Suprapubic skin (tissue), 4 donors: ENCODE measurements at places on chromosomes 5 and 9. TPM values are rescaled to one million over a fixed set of nuclear protein-coding genes. Genes with fewer than 3 reads are reported as not detected.

ADAMTS6 gene
- 1.7 TPM for total RNA-seq

MYOZ3 gene
- not detected for total RNA-seq

PIP5KL1 gene
- 5.8 TPM for total RNA-seq

SPATA31E1 gene
- not detected for total RNA-seq

RMRP gene
- 14,686 TPM for total RNA-seq

CNTNAP3B gene
- 33.0 TPM for total RNA-seq

OGN gene
- 2.4 TPM for total RNA-seq

STK32A gene
- total RNA-seq = 27.4 TPM

TXNDC8 gene
- not detected for total RNA-seq

SH3RF2 gene
- total RNA-seq = 129 TPM

TMEFF1 gene
- total RNA-seq = 0.32 TPM

HSPA4 gene
- total RNA-seq = 48.5 TPM

TMEM232 gene
- 1.9 TPM for total RNA-seq

SGTB gene
- 3.8 TPM for total RNA-seq

ADAMTSL1 gene
- total RNA-seq = 2.3 TPM

CAVIN4 gene
- total RNA-seq = 0.16 TPM

DNAH5 gene
- total RNA-seq = 0.13 TPM

PCDHA12 gene
- total RNA-seq = 0.85 TPM

SYNPO gene
- 3.3 TPM for total RNA-seq

CD274 gene
- 1.6 TPM for total RNA-seq

MED27 gene
- 18.2 TPM for total RNA-seq

FAM153A gene
- total RNA-seq = 8.1 TPM

AHRR gene
- total RNA-seq = 3.0 TPM

CMYA5 gene
- total RNA-seq = 8.1 TPM

C9orf153 gene
- not detected for total RNA-seq

RAB3C gene
- total RNA-seq = 0.24 TPM

IL17B gene
- total RNA-seq = not detected

LHX3 gene
- total RNA-seq = 0.26 TPM

KIAA1958 gene
- total RNA-seq = 10.2 TPM

SNX24 gene
- total RNA-seq = 24.6 TPM

ARL14EPL gene
- total RNA-seq = not detected

DMRT1 gene
- total RNA-seq = not detected

CCDC192 gene
- 2.0 TPM for total RNA-seq

IL13 gene
- not detected for total RNA-seq

NME5 gene
- total RNA-seq = 1.1 TPM

BAAT gene
- total RNA-seq = 2.3 TPM

ADRB2 gene
- 68.8 TPM for total RNA-seq

PCA3 gene
- total RNA-seq = not detected

ARHGAP26 gene
- total RNA-seq = 28.7 TPM

EQTN gene
- 0.97 TPM for total RNA-seq

TYRP1 gene
- total RNA-seq = 250 TPM

ADAMTS19 gene
- not detected for total RNA-seq

LRRC70 gene
- total RNA-seq = 3.6 TPM

FBP2 gene
- total RNA-seq = not detected

PPP3R2 gene
- not detected for total RNA-seq

WASHC1 gene
- 4.4 TPM for total RNA-seq

SPINK6 gene
- total RNA-seq = 2.3 TPM
